ENCODE measurements at places on chromosomes 1 and 21. TPM values are rescaled to one million over a fixed set of nuclear protein-coding genes. Genes with fewer than 3 reads are reported as not detected.

GRCh38 chr1:156100205-156100995, 14.1 kb upstream of the LMNA start:
- no peak for DNase-seq

- no peak for DNase-seq
Observed at GRCh38 chr21:23003951-23004350, 2005.7 kb downstream of the NCAM2 start.

GRCh38 chr1:26471498-26472319, 531 bp upstream of the HMGN2 start:
- peak; percentile 54 for DNase-seq

GRCh38 chr1:178183796-178184195, 89.9 kb downstream of the RASAL2 start:
- no peak for DNase-seq

GRCh38 chr1:50262436-50262835, 153.7 kb downstream of the ELAVL4 start:
- DNase-seq = no peak

DNA sequence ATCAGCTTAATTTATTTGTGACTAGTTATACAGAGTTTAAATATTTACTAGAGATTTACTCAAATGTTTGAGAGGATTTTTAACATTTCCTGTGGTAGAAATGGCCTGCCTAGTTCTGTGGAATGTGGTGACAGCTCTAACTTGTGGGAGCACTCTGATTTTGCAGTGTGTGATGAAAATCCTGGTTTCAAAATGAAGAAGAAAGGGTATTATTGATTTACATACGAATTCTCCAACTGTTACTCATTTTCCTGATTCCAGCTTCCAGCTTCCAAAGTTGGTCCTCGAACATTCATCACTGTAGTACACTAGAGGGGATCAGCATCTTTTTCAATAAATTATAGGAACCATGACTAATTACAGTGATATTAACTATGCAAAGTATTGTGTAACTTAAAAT, 462.7 kb upstream of the PKN2 start:
- DNase-seq = no peak

DNA sequence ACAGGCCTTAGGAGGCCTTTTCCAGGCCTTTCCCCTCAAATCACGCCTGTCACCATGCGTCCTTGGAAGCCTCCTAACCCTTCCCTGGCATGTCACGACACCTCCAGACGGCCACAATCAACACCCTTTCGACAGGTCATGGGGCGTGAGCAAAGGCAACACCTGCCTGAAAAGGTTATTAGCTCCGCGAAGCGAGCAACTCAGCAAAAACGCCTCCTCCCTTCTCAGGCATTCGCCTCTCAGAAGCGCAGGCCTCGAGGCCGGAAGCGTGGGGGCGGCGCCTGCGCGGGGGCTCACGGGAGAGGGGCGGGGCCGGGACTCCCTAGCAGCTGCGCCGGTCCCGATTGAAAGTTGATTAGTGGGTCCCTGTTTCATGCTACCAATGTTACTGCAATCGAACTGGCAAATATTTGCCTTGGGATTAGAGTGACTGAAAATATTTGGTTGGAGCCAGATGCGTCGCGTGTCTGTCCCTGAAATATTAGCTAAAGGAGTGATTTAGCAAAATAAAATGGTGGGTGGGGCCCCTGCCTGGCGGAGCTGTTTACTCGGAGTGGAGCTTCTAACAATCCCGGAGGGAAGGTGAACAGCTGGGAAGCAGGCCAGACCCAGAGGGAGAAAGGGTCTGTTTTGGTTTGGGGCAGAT, 44.9 kb downstream of the GFI1 start:
- DNase-seq = no peak

DNA sequence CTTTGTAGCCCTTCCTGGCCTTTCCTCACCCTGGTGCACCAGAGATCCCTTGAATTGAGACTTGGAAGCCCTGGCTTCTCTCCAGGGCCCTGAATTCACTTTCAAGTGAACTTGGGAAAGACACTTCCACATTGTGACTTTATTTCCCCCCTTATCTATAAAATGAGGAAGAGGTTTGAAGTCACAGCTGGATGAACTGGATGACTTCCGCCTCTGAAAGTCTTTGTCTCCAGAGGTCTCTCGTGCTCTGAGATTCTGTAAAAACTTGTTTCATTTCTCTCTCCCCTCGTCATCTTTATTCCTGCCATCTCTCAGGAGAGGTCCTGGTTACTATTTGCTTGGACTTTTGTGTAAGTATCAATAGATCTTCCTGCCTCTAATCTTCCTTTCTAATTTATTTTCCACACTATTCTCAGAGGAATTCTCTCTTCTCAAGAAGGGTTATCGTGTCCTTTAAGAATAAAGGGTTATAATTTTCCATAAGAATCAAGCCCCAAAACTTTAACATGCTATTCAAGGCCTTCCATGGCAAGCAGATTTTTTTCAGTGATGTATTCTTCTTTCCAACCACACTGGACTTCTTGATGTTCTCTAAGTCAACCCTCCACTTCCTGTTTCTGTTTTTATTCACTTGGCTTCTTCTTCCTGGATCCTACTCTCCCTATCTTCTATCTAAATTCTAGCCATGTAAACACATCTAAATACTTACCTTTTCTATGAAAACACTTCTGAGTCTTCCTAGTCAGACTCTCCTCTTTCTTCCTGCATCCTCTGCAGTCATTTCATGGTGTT, 6.5 kb upstream of the RPTN start:
- no peak for DNase-seq

DNA sequence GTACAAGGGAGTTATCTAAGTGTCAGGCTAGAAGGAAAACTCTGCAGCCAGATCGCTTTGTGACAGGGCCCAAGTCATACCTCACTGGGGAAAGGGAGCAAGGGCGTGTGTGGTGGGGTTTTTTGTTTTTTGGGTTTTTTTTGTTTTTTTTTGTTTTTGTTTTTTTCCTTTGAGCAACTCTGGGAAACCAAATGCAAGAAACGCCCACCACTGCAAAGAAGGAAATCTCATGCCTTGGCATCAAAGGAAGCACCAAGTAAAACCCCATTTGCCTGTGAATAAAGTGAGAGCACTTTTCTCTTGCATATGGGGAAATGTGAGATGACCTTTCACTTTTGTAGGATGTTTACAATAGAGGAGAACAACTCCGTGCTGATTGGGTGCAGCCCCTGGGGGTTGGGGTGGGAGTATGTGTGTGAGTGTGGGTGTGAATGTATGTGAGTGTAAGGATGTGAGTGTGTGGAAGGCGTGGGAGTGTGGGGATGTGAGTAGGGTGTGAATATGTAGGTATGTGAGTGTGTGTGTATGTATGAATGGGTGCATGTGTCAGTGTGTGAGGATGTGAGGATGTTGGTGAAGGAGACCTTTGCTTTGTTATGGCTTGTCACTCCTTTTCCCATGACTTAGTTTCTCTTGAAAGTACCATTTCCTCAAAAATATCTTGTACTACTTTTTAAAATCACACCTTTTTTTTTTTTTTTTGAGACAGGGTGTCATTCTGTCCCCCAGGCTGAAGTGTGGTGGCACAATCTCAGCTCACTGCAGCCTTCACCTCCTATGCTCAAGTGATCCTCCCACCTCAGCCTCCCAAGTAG, 34.6 kb downstream of the IL12RB2 start:
- DNase-seq = no peak

GRCh38 chr1:27971674-27972073, 11.9 kb downstream of the XKR8 start:
- no peak for DNase-seq

DNA sequence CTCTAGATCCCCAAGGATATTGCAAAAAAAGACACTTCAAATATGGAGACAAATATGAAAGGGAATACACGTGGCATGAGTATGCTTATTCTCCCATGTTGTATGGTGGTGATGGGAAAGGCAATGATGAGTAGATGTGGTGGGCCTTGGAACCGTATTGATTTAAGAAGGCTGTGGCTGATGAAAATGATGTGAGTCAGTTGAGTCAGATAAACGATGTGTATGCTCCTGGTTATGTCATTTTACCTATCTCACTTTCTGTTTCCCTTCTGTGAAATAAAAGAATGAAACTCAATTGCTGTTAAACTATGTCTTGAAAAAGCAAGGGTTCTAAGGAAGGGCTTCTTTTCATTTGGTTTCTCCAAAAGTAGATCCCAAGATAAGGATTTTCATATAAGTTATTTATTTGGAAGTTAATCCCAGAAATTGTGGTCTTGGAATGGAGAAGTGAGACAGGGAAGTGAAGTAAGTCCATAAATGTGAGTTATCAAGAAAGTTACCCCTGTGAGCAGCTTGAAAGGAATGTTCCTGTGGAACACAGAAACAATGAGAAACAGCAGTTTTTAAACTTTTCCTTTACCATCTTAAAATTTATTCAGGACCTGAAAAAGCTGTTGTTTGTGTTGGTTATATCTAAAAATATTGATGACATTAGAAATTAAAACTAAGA, 292.0 kb downstream of the DUSP10 start:
- DNase-seq = no peak

DNA sequence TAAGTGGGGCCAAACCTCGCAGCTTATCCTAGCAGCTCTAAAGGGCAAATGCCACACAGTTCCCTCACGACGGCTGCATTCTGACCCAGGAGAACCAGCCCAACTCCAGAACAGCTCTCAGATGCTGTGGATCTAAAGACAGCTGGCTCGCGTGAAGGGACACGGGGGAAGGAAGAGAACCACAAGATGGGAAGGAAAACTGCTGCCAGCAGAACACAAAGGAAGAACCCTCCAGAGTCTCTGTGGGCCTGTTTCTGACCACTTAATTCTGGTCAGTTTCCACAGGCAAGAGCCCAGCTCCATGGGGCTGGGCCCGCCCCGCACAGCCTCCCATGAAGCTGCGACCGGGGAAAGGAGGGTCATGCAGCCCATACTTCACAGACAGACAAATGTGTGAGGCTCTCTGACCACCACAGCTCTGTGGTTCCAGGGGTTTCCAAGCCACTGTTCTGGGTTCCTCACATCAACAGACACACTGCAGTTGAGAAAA, 61.1 kb downstream of the SLC45A1 start:
- no peak for DNase-seq

GRCh38 chr1:46081619-46082018, 50.8 kb downstream of the PIK3R3 start:
- DNase-seq = no peak

DNA sequence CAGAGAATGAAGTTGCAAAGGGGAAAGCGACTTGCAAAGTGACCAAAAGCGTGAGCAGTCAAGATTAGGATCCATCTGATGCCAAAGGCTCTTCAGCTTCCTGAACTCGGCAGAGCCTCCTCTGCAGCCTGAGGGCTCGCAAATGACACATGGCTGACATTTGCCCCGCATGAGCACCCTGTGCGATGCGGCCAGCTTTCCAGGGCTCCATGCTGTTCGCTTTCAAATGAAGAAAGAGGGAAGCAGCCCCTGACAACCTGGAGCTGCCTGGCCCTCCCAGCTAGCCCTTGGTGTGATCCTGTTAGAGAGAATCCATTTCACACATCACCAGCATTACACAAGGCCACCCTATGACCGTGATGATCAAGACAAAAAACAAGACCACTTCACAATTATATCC, 20.2 kb upstream of the FAM131C start:
- no peak for DNase-seq

GRCh38 chr21:18252680-18253079, 8.0 kb downstream of the CHODL start:
- DNase-seq = no peak

GRCh38 chr1:162627662-162628296, 4.5 kb upstream of the DDR2 start:
- no peak for DNase-seq

DNA sequence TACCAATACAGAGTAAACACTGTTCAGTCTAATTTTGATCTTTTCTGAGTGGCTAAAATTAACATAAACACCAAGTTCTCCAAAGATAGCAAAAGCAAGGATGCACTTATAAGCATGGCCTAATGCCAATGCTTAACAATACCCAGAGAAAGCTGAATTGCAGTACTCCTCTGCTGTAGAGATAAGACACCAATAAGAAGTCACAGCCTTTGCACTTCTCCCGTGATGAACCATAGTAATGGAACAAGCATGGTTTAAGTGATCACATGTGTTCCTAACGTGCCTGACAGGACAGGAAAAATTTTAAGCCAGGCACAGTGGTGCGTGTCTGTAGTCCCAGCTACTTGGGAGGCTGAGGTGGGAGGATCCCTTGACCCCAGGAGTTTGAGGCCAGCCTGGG, 5.6 kb downstream of the PRDX1 start:
- no peak for DNase-seq

DNA sequence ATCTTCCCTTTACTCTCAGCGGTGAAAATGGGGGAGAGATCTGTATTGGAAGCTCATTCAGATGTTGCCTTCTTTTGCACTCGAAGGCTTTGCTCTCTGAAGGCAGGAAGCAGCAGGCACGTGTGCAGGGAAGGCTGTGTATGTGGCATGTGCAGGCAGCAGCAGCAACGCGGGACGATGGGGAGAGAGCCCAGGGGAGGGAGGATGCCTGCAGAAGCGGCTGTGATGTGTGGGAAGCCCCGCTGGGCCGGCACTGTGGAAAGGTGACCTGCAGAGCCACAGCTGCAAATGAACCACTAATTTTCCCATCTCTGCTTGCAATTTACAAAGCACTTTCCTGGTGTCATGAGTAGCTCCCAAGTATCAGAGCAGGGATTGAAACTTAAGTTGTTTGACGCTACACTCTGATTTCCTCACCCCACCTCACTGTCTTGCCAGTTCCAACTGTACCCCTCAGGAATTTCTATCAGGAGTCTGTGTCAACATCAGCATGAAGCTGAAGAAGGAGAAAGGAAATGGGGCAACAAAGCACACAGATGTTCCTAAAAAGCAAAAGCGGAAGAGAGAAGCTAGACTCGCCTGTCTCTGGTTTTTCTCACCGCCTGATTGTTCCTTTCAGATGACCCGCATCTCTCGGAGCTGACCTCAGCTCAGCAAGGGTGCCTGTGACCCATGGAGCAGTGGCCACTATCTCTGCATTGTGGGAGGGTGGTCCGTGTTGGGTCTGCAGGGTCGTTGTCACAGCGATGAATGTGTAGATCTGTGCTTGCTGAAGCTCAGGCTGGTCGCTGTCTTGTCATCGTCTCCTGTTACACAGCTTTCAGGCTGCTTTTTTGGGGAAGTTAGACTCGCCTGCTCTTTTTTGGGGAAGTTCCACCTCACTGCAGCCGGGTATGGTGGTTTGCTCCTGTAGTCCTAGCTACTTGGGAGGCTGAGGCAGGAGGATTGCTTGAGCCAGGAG, 156.1 kb downstream of the KIF26B start:
- DNase-seq = no peak

Gene CNIH3
- total RNA-seq = 5.8 TPM

Gene UBL4B
- not detected for total RNA-seq

Gene HAO2
- total RNA-seq = 0.16 TPM

Gene HSF2BP
- total RNA-seq = 1.1 TPM

Gene KRTAP19-3
- not detected for total RNA-seq

Gene AGT
- 8.7 TPM for total RNA-seq

Measured in urinary bladder (tissue), 4 donors.